ENCODE measurements at places on chromosomes 4 and X.

DNA sequence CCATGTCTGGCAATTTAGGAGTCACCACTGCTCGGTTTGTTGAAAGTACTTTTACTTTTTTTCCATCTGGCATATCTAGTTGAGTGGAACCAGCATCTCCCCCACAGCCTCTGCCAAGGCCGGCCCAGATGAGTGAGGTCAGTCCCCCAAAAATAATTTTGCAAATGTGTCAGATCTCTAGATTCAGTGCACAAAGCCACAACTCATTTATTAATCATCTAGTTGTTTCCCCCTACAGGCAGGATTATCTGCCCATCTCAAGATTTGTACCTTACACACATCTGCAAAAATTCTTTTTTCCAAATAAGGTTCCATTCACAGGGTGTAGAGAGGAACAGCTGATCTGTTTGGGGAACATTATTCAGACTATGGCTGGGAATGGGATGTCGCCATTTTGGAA is 174.0 kb upstream of the MXRA5 start:
- no peak for DNase-seq

- DNase-seq, result no peak
Measured at GRCh38 chr4:140937866-140938265, 181.7 kb upstream of the TBC1D9 start.

GRCh38 chr4:41878991-41879491 is 56.2 kb upstream of the TMEM33 start:
- DNase-seq, result no peak

GRCh38 chr4:176545872-176546271 is 226.1 kb downstream of the SPCS3 start:
- no peak for DNase-seq

DNA sequence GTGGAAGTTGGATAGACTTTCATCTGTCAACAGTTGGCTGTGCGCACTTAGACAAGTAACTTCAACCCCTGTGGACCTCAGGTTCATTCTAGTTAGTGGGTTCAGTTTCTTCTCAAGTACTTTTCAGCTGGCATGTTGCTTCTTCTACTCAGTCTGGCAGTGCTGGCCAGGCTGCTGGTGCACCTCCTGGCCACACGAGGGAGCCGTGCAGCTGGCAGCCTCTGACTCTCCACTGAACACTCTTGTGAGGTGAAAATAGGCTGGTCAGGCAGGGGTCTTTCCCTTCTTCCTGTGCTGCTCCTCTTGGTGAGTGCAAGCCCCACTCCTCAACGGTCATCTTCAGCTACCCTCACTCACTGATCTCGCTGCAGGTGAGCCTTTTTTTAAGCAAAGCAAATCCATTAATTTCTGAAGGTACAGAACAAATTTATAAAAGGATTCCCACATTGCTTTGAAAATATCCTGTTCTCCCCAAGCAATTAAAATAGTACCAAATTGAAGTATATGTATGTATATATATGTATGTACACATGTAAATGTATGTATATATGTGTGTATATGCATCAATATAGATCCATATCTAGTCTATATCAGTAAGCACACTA is 30.6 kb downstream of the LONRF3 start:
- no peak for DNase-seq

DNA sequence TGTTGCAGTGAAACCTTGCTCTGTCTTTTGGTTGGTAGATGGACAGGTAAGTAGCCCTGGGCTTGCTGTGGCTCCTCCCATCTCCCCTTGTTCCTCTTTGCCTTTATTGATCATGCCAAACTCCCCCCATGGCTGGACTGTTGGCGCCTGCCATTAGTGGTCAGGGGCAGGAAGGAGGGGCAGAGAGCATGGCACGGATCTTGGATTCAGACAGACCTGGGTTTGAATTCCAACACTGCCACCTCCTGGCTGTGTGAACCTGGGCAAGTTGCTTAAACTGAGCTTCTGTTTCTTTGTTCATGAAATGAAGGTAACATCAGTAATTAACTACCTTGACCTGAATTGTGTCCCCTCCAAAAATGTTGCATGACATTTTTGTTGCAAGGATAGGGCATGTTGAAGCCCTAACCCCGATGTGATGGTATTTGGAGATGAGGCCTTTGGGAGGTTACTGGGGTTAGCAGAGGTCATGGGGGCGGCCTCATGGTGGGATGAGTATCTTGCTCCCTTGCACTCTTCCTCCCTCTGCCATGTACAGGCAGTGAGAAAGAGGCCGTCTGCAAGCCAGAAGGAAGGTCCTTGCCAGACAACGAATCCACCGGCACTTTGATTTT is 6.0 kb downstream of the SLC2A9 start:
- no peak for DNase-seq

GRCh38 chrX:43552703-43553102 is 103.4 kb upstream of the MAOA start:
- DNase-seq, result no peak

GRCh38 chr4:181528570-181529184 is 714.5 kb upstream of the TENM3 start:
- DNase-seq, result no peak

DNA sequence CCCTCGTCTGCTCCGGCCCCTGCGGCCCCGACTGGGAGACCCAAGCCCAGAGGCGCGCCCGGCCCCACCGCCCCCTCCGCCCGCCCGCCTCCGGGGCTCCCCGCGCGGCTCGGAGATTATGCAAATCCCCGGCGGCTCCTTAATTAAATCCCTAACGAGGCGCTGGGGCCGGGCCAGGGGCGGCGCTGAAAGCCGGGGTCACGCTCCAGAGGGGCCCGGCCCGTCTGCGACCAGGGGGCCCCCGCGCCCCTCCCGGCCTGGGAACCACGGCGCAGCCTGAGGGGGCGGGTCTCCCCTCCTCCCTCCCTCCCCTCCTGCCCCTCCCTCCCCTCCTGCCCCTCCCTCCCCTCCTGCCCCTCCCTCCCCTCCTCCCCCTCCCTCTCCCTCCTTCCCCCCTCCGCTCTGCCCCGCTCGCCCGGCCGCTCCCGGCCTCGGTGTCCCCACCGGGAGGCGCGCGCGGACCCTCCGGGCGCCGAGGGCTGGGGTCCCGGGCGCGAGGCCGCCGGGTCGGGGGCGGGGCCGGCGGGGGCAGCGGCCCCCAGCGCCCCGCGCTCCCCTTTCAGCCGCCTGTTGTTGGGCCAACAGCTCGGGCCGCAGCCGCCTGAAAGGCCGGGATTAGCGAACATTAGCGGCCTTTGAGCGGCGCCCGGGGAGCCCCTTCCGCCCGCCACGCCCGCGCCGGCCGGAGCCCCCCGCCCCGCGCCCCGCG is 25.9 kb upstream of the FGFR3 start:
- DNase-seq, result no peak

- DNase-seq, result no peak
Measured at GRCh38 chr4:125703443-125703842, 388.7 kb downstream of the FAT4 start.

GRCh38 chr4:39613093-39613656 is 25.5 kb downstream of the SMIM14 start:
- no peak for DNase-seq

- DNase-seq, result no peak
Measured at GRCh38 chr4:129355516-129355915, 259.6 kb downstream of the C4orf33 start.

- no peak for DNase-seq
Measured at GRCh38 chr4:183260491-183261151, 59.5 kb downstream of the CLDN22 start.

DNA sequence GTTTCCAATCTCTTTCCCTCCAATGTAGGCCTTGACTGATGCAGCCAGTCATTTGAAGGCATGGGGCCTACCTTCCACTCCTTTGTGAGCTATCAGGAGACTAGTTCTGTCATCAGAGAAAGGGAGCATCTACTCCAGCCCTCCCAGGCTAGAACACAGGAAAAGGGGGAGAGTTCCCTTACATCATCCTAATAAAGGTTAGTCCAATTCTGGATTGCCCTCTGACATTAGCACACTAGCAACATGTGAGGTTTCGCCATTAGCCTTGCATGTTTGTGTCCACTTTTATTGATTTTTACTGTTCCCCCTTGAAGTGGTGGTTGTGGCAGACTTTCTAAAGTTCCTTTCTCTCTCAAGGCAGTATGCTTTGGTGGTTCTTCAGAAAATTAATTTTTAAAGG is 67.3 kb downstream of the ZFX start:
- DNase-seq, result no peak

DNA sequence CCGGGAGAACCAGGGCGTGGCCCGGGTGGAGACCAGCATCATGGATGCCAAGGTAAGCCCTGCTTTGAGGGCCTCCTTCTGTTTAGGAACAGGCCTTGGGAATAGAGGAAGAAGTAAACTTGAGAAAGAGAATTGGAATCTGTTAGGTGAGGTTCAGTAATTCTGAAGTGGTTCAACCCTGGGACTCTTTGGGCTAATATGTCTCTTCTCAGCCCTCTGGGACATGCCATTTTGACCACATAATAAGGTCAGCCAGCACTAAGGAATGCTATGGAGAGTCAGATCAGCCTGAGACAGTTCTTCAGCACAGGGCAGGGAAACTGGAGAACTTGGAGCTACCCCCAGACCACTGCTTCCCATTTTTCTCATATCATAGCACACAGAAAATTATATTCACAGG is 63.3 kb upstream of the PRPS1 start:
- no peak for DNase-seq

GRCh38 chr4:113997206-113997605 is 17.8 kb upstream of the ARSJ start:
- no peak for DNase-seq

GRCh38 chrX:70426286-70427278 is 3.5 kb downstream of the GDPD2 start:
- no peak for DNase-seq

Data from stimulated activated CD8-positive, alpha-beta memory T cell treated with anti-CD3 and anti-CD28 coated beads, Interleukin-15, amount 100 ng/mL, for 24 hours (primary cell).